ENCODE measurements at places on chromosomes 7 and 10.

DNA sequence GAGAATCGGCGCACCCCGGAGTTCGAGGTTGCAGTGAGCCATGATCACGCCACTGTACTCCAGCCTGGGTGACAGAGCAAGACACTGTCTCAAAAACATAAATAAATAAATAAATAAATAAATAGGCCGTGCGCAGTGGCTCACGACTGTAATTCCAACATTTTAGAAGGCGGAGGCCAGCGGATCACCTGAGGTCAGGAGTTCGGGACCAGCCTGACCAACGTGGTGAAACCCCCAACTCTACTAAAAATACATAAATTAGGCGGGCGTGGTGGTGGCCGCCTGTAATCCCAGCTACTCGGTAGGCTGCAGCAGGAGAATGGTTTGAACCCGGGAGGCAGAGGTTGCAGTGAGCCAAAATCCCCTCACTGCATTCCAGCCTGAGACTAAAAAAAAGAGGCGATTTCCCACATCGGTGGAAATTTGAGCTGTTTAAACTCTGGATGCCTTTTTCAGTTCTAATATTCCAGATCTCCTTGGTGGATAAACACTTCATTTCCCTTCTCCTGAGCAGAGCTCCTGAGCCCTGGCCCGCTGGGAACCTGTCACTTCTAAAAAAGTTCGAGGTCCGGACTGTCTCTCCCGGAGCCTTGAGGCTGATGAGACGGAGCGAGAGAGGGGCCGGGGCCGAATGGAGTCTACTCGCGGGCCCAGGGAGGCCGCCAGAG is 2.0 kb upstream of the NFKB2 start:
- no peak for DNase-seq

DNA sequence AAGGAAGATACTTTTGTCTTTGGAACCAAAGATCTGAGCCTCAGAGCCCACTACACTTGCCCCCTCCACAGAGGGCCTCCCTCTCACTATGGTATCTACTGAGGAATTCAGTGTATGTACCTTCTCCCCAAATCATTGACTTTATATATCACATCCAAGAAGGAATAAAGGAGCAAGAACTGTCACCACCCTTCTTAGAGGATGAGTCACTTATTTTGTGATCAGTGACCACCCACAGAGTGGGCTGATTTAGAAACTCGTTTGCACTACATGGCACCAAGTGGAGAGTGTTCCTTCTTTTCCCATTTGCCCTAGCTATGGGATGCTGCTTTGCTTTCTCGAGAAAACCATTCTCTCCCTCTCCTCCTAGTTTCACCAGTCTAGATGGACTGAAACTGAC is 5.7 kb downstream of the TMEM243 start:
- DNase-seq = no peak

DNA sequence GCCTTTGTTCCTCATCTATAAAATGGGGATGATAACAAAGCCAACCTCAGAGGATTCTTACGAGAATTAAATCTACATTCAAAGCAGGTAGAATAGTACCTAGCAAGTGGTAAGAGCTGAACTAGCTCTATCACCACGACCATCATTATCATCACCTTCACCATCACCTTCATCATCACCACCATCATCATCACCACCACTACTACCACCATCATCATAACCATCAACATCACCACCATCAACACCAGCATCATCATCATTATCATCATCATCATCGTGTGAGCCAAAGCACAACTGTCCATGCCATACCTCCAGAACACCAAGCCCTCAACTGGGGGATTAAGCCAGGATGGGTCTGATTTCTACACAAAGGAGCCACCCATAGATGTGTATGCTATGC is 206.8 kb downstream of the GRID1 start:
- DNase-seq = no peak

DNA sequence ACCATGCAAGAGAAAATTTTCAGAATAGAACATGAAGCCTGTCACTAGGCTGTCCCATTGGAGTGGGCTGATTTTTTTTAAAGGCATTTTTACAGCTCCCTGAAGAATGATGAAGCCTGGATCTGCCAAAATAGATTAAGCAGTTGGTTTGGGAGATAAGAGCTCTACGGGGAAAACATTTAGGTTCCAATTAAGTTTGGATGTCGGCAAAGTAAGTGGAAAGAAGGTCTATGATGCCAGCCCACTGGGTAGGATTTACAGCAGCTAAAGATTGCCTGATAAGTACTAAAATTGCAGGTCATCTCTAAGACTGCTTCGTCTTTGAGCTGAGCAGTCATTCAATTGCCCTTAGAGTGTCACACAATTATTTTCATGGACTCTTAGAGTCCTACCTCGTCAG is 939.2 kb upstream of the CELF2 start:
- no peak for DNase-seq

GRCh38 chr7:114086537-114086913 is 167.7 kb upstream of the PPP1R3A start:
- DNase-seq = no peak

GRCh38 chr7:23454881-23455526 is 15.3 kb downstream of the IGF2BP3 start:
- no peak for DNase-seq
